ENCODE measurements at places on chromosomes 16 and 17.

GRCh38 chr17:49830605-49831004 is 17.3 kb downstream of the TAC4 start:
- H3K27me3 ChIP-seq: no peaks in the 10 kb centered on the region
- peak overlapping the region; percentile 19 for H3K4me3 ChIP-seq
- H3K4me1 ChIP-seq: peaks cover 29% of the 10 kb centered on the region
- H3K27ac ChIP-seq: peak overlapping the region; percentile 71
- DNase-seq: no peak

DNA sequence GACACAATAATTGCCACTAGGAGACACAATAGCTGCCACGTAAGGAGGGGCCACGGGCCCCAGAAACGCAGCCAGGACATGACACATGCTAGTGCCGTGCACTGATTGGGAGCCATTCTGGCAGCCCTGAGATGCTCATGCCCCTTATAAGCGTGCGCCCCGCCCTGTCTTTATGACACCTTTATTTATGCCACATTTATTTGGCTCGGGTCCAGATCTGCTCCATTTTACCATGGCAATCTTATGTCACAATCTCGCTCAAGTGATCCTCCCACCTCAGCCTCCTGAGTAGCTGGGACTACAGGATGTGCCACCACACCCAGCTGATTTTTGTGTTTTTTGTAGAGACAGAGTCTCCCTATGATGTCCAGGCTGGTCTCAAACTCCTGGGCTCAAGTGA is 43.8 kb upstream of the NF1 start:
- DNase-seq: no peak
- no peak overlapping the region for H3K4me3 ChIP-seq
- no peaks in the 10 kb centered on the region for H3K36me3 ChIP-seq
- H3K4me1 ChIP-seq: peaks cover 16% of the 10 kb centered on the region
- H3K27ac ChIP-seq: no peak overlapping the region

GRCh38 chr16:85003076-85003475 is 8.3 kb downstream of the ZDHHC7 start:
- no peak for DNase-seq
- H3K4me3 ChIP-seq: peak overlapping the region; percentile 63
- H3K36me3 ChIP-seq: peaks cover 57% of the 10 kb centered on the region
- peaks cover 92% of the 10 kb centered on the region for H3K4me1 ChIP-seq

- peak overlapping the region; percentile 98 for H3K4me3 ChIP-seq
- peak overlapping the region; percentile 97 for H3K27ac ChIP-seq
- H3K27me3 ChIP-seq: no peaks in the 10 kb centered on the region
- no peak for DNase-seq
- H3K36me3 ChIP-seq: peaks cover 87% of the 10 kb centered on the region
Observed at GRCh38 chr16:1310832-1311200, 1.4 kb downstream of the UBE2I start.

GRCh38 chr17:3879186-3879585 is 13.7 kb downstream of the CAMKK1 start:
- DNase-seq: no peak
- H3K4me3 ChIP-seq: no peak overlapping the region
- no peaks in the 10 kb centered on the region for H3K4me1 ChIP-seq
- H3K27me3 ChIP-seq: no peaks in the 10 kb centered on the region
- peaks cover 7% of the 10 kb centered on the region for H3K36me3 ChIP-seq
- no peak overlapping the region for H3K27ac ChIP-seq

GRCh38 chr16:28326881-28327610 is 34.7 kb downstream of the SBK1 start:
- DNase-seq: peak; percentile 75
- H3K27ac ChIP-seq: no peak overlapping the region
- H3K4me1 ChIP-seq: peaks cover 7% of the 10 kb centered on the region
- H3K27me3 ChIP-seq: no peaks in the 10 kb centered on the region

DNA sequence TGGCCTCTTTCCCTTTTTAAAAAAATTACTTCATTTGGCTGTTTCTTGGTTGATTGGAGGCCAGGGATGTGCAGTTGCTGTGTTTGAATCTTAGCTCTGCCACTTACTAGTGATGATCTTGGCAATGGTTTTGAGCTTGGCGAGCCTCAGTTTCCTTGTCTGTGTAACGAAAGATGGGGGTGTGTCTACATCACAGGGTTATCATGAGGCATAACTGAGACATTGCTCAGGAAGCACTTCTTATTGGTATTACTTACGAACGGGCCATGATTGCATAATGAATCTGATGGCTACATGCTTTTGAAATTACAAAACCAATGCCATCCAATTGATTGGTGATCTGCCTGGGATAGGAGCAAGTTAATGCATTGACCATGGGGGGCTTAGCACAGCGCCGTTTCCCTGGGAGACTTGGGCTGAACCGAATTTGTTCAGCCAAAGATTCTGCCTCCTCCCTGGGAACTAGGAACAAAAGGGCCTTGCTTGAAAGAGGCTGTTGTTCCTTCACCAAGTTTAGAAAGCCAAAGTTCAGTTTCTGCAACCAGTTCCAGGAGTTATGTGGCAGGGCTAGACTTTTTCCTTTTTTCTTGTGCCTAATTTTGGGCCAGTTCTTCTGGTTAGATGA is 21.9 kb downstream of the CMIP start:
- peaks cover 6% of the 10 kb centered on the region for H3K36me3 ChIP-seq
- DNase-seq: no peak
- peaks cover 26% of the 10 kb centered on the region for H3K4me1 ChIP-seq
- peak overlapping the region; percentile 7 for H3K27ac ChIP-seq

DNA sequence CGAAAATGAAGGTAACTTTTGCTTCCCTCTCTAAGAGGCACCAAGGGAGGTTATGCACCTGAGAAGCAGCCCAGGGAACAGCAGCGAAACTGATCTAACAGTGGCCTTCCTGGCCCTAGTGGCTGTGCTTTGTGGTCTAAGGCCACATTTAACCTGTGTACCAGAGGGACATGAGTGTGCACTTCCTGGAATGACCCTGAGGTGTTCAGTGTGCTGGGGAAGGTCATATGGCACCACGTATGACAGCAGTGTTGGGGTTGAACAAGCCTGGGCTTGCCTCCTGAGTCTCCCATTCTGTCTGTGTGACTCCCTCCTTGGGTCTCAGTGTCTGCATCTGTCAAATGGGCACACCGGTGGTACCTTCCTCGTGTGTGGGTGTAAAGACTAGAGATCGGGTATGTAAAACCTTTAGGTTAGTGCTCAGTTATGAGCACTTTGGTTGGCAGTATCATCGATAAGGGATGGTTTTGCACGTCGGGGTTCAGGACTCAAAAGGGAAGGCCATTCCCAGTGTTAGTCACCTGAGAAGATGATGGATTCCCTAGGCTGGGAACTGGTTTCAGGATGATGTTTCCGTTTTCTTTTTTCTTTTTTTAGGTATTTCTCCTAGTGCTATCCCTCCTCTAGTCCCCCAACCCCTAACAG is 31.9 kb downstream of the PLCG2 start:
- peaks cover 77% of the 10 kb centered on the region for H3K27me3 ChIP-seq
- no peak overlapping the region for H3K4me3 ChIP-seq
- no peak for DNase-seq
- H3K27ac ChIP-seq: no peak overlapping the region

DNA sequence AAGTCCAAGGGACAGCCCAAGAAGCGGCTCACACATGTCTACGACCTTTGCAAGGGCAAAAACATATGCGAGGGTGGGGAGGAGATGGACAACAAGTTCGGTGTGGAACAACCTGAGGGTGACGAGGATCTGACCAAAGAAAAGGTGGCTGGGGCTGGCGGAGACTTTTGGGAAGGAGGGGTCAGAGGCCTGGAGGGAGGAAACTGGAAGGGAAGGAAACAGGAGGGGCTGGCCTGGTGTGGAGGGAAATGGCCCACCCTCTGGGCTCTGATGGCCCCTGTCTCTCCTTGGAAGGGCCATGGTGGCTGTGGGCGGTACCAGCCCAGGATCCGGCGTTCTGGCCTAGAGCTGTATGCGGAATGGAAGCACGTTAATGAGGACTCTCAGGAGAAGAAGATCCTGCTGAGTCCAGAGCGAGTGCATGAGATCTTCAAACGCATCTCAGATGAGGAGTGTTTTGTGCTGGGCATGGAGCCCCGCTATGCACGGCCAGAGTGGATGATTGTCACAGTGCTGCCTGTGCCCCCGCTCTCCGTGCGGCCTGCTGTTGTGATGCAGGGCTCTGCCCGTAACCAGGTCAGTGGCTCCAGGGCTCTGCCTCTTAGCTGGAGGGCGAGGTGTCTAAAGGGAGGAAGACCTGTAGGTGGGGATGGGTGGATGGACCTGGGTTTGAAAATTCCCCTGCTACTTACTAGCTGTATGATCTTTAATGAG is 12.5 kb downstream of the POLR2A start:
- DNase-seq: no peak
- no peaks in the 10 kb centered on the region for H3K27me3 ChIP-seq
- no peak overlapping the region for H3K27ac ChIP-seq
- H3K36me3 ChIP-seq: peaks cover 44% of the 10 kb centered on the region
- no peak overlapping the region for H3K4me3 ChIP-seq
- H3K4me1 ChIP-seq: peaks cover 13% of the 10 kb centered on the region

- no peaks in the 10 kb centered on the region for H3K36me3 ChIP-seq
- no peak overlapping the region for H3K27ac ChIP-seq
- H3K27me3 ChIP-seq: no peaks in the 10 kb centered on the region
- peak; percentile 14 for DNase-seq
- H3K4me1 ChIP-seq: peaks cover 9% of the 10 kb centered on the region
- no peak overlapping the region for H3K4me3 ChIP-seq
Observed at GRCh38 chr17:29243792-29244191, 2.9 kb upstream of the CRYBA1 start.

DNA sequence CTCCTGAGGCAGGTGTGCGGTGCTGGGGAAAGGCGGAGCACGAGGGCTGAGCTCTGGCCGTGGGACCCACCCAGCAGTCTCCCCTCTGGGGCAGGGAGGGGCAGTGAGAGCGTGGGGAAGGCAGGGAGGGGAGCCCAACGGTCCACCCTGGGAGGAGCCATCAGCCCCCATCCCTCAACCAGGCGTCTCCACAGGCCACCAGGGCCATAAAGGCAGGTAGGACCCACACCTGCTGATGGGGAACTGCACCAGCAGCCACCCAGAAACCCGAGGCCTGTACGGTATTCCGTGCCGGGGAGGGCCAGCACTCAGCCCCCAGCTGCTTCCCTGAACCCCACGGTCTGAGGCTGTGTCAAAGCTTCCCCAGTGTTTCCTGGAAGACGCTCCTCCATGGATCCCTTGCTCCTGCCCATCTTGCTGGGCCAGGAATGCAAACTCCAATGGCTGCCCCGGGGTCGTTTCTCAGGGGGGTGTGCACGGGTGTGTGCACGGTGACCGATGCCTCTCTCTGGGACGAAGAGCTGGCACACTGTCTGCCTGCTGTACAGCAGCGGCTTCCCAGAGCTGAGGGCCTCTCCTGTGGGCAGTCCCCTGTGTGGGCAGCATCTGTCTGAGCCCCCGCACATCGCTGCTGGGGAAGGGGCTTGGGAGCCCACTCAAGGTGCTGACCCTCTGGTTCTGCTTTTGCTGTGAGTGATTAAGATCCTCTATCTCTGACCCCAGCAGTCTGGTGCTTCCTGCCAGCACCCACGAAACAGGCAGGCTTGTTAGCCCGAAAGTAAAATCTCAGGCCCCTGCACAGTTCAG is 17.2 kb upstream of the METRNL start:
- no peak overlapping the region for H3K27ac ChIP-seq
- H3K27me3 ChIP-seq: no peaks in the 10 kb centered on the region
- no peak for DNase-seq
- no peaks in the 10 kb centered on the region for H3K4me1 ChIP-seq
- H3K4me3 ChIP-seq: no peak overlapping the region

GRCh38 chr17:41520821-41521521 is 2.3 kb upstream of the KRT15 start:
- peaks cover 73% of the 10 kb centered on the region for H3K4me1 ChIP-seq
- DNase-seq: peak; percentile 70
- peak overlapping the region; percentile 95 for H3K4me3 ChIP-seq
- H3K36me3 ChIP-seq: peaks cover 97% of the 10 kb centered on the region
- H3K27me3 ChIP-seq: no peaks in the 10 kb centered on the region
- H3K27ac ChIP-seq: peak overlapping the region; percentile 99

- no peaks in the 10 kb centered on the region for H3K36me3 ChIP-seq
- peaks cover 46% of the 10 kb centered on the region for H3K4me1 ChIP-seq
- H3K27me3 ChIP-seq: no peaks in the 10 kb centered on the region
- DNase-seq: no peak
Observed at GRCh38 chr17:34711646-34712045, 132.3 kb downstream of the TMEM132E start.

GRCh38 chr17:56316604-56317003 is 163.3 kb downstream of the ANKFN1 start:
- H3K27ac ChIP-seq: no peak overlapping the region
- H3K4me1 ChIP-seq: no peaks in the 10 kb centered on the region
- H3K36me3 ChIP-seq: no peaks in the 10 kb centered on the region
- no peak for DNase-seq

DNA sequence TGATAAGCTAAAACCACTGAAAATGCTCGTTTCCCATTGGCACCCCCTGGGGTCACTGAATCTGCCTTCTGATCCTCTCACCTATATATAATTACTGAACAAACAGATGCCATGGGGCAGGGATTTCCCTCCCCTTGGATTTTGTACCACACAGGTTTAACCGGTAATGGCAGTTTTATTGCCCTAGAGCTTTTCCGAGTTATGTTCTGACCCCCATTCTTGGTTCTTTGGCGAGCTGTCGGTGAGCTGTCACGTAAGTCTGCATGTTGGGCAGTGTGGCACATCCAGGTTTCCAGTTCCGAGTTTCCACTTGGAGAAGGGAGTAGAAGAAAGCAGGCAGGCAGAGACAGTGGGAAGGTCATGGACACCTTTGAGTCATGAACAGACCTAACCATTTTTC is 7.1 kb downstream of the TMEM97 start:
- peak; percentile 67 for DNase-seq
- peaks cover 55% of the 10 kb centered on the region for H3K36me3 ChIP-seq
- no peaks in the 10 kb centered on the region for H3K27me3 ChIP-seq

- DNase-seq: no peak
- peak overlapping the region; percentile 40 for H3K4me3 ChIP-seq
Observed at GRCh38 chr17:79803997-79804855, 7.3 kb upstream of the CBX8 start.

DNA sequence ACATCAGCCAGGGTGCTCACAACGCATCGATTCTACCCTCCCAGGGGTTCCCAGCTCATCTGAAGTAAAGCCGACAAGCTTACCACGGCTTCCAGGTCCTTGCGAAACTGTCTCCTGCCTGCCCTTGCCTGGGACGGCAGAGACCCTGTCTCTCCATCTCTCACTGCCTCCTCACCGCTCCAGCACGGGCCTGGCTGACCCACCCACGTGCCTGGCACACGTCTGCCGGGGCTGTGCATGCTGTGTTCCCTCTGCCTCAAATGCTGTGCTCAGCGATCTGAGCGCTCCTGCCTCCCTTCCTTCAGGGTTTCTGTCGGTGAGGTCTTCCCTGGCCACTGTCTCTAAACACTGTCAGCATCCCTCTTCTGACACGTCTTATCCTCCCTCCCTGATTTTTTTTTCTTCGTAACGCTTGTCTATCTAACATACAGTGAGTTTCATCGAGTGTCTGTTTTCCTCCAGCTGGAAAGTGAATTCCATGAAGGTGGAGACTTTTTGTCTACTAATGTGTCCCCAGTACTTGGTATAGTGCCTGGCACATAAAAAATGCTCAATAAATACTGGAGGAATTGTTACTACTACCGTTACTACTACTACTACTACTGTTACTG is 208.4 kb downstream of the IRF8 start:
- H3K27ac ChIP-seq: no peak overlapping the region
- no peaks in the 10 kb centered on the region for H3K4me1 ChIP-seq
- H3K36me3 ChIP-seq: no peaks in the 10 kb centered on the region
- DNase-seq: no peak
